Spinal cord (tissue), 10 donors: ENCODE measurements at places on chromosomes 11 and 22. TPM values are rescaled to one million over a fixed set of nuclear protein-coding genes. Genes with fewer than 3 reads are reported as not detected.

The LRRC10B gene
- 8.2 TPM for polyA plus RNA-seq

GRCh38 chr22:48310289-48310688 lies 1517.4 kb downstream of the BRD1 start:
- peaks cover 14% of the 10 kb centered on the region for H3K4me1 ChIP-seq
- no peaks in the 10 kb centered on the region for H3K27me3 ChIP-seq
- H3K27ac ChIP-seq, result no peak overlapping the region
- DNase-seq, result no peak

The PNPLA5 gene
- polyA plus RNA-seq, result 0.30 TPM

DNA sequence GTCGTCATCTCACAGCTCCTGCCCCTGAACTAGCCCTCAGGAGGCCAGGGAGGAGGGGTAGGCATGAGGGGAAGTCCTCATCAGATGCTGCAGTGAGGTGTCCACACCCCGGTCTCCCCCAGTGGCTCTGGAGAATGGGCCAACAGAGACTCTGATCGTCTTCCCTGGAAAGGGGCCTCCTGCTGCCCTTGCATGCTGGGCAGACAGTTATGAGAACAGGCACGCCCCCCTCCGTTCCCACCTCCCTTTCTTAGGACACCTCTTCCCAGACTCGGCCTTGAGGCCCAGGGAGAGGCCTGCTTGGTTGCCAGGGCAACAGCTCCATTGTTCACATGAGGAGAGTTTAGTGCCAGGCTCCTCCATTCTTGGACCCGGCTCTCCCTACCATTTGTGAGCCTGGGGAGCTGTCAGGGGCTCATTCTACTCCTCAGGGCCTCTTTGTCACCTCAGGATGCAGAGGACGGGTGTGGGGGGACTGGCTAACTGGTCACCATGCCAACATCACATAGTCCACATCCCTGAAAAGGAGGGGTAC lies 157.7 kb downstream of the TTC17 start:
- DNase-seq, result peak; percentile 48
- H3K36me3 ChIP-seq, result no peaks in the 10 kb centered on the region
- H3K4me1 ChIP-seq, result peaks cover 21% of the 10 kb centered on the region
- H3K4me3 ChIP-seq, result no peak overlapping the region

GRCh38 chr11:85595285-85595884 lies 31.8 kb downstream of the DLG2 start:
- H3K36me3 ChIP-seq, result no peaks in the 10 kb centered on the region
- no peaks in the 10 kb centered on the region for H3K4me1 ChIP-seq
- peak overlapping the region; percentile 5 for H3K4me3 ChIP-seq
- H3K27me3 ChIP-seq, result no peaks in the 10 kb centered on the region

The BRD1 gene
- 35.6 TPM for polyA plus RNA-seq

The FAM111B gene
- 5.7 TPM for polyA plus RNA-seq

- no peaks in the 10 kb centered on the region for H3K36me3 ChIP-seq
- no peak for DNase-seq
- no peak overlapping the region for H3K4me3 ChIP-seq
- peaks cover 10% of the 10 kb centered on the region for H3K4me1 ChIP-seq
These were observed 15.6 kb downstream of the POU2F3 start for GRCh38 chr11:120255519-120255866.

- no peaks in the 10 kb centered on the region for H3K27me3 ChIP-seq
- H3K36me3 ChIP-seq, result no peaks in the 10 kb centered on the region
- peak within 1 kb of the TSS; percentile 51 for H3K4me3 ChIP-seq
- peak; percentile 38 for DNase-seq
These were observed at the start of gene APOBEC3B for GRCh38 chr22:38981992-38982927. APOBEC3B (plus strand) TSS chr22:38982347; CDS start chr22:38982454, 107 bp downstream.

GRCh38 chr22:39266398-39267030 lies 21.7 kb upstream of the PDGFB start:
- no peaks in the 10 kb centered on the region for H3K27me3 ChIP-seq
- H3K4me1 ChIP-seq, result no peaks in the 10 kb centered on the region
- H3K27ac ChIP-seq, result no peak overlapping the region
- no peaks in the 10 kb centered on the region for H3K36me3 ChIP-seq
- DNase-seq, result no peak
- no peak overlapping the region for H3K4me3 ChIP-seq
